ENCODE measurements at places on chromosomes 7 and 10.

- DNase-seq: no peak
Measured at GRCh38 chr10:33416691-33417090, 82.2 kb upstream of the NRP1 start.

- no peak for DNase-seq
Measured at GRCh38 chr10:6044751-6045313, 17.3 kb downstream of the IL2RA start.

DNA sequence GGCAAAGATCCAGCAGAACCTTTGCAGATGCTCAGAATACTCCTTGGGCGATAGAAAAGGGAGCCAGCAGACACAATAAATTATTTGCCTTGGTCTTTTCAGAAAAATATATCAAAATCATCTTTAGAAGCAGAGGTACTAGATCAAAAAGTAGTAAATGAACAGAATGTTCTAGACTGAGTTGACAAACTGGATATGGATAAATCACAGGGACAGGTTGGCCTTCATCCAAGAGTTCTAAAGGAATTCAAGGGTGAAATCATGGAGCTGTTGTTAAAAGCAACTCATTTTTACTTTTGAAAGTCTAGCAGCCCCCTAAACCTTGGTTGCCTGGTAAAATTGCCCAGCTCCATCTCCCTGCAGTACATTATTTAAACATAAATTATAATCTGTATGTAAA, 99.1 kb downstream of the PLCE1 start:
- DNase-seq: no peak

DNA sequence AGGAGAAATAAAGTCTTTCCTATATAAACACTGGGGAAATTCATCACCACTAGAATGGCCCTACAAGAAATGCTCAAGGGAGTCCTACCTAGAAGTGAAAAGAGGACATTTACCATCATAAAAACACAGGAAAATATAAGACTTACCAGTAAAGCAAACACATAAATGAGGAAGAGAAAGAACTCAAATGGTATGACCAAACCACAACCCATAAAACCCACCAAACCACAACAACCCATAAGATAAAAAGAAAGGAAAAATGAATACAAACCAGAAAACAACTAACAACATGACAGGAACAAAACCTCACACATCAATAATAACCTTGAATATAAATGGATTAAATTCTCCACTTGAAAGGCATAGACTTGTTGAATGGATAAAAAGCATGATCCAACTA, 71.9 kb upstream of the DIP2C start:
- DNase-seq: no peak

GRCh38 chr10:93315246-93315645, 166.9 kb downstream of the MYOF start:
- no peak for DNase-seq

GRCh38 chr7:134902058-134902457, 84.2 kb upstream of the AGBL3 start:
- DNase-seq: no peak

GRCh38 chr10:124129471-124129870, 36.1 kb upstream of the CHST15 start:
- DNase-seq: no peak

DNA sequence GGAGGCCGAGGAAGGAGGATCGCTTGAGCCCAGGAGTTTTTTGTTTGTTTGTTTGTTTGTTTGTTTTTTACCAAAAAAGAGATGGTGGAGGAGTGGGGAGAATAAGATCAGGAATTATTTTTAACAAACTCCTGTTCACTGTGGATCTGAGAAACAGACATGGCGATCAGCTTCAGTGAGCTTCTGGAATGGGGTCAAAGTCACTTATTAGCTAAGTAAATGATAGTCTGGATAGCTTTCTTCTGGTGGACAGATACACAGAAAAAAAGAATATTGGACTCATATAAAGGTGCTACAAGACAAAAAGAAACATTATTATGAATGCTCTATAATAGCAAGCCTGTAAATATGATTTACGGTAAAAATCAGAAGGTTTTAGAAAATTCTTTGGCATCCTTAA, 85.1 kb downstream of the POU6F2 start:
- no peak for DNase-seq

DNA sequence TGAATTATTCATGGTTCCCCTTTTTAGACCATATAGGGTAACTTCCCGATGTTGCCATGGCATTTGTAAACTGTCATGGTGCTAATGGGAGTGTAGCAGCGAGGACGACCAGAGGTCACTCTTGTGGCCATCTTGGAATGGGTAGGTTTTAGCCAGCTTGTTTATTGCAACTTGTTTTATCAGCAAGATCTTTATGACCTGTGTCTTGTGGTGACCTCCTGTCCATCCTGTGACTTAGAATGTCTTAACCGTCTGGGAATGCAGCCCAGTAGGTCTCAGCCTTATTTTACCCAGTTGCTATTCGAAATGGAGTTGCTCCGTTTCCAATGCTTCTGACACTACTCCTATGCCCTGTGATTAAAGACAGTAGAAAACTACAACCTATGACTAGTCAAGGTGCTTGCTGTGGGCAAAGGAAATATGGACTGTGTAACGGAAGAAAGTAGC, 18.8 kb upstream of the PAXIP1 start:
- no peak for DNase-seq

GRCh38 chr7:107951896-107952295, 51.1 kb downstream of the LAMB1 start:
- DNase-seq: no peak

DNA sequence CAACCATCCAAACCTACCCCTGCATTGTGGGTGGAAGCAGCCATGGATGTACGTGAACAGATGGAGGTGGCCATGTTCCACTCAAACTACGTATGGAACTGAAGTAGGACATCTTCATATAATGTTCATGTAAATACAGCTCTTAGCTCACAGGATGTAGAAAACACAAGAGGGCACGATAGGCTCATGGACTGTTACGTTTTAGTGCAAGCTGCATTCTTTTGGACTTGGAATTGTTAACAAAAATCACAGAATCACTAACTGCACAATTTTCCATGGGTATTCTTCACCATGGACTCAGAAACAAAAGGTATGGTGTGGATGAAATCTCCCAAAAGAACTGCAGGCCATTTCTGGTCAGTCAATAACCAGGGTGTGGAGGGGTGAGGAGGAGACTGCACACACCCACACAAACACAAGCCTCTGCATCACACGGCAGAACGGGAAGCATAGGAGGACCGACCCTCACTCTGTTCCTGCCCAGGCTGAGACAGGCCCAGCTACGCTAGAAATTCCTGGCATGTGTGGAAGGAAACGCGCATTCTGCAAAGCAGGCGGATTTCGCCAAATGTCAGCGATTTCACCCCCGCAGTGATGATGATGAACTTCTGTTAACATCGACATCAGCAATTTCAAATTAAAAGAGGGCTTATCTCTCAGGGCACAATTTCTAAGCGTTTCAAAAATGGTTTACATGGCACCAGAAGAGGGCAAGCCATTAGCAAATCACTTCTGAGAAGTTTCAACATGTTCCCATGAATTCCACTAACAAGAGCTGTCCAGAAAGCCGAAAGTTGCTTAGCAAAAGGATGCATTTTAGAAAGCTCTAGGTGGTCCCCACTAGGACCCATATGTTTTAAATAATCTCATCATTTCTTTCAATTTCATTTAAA, 149.0 kb downstream of the TNS3 start:
- DNase-seq: no peak

All from T-helper 9 cell (primary cell).